ENCODE measurements at places on chromosomes 4 and X.

GRCh38 chr4:121233982-121234381 lies 69.9 kb upstream of the TNIP3 start:
- no peak for DNase-seq

GRCh38 chr4:1015179-1015578 lies 3.8 kb downstream of the FGFRL1 start:
- DNase-seq = no peak

DNA sequence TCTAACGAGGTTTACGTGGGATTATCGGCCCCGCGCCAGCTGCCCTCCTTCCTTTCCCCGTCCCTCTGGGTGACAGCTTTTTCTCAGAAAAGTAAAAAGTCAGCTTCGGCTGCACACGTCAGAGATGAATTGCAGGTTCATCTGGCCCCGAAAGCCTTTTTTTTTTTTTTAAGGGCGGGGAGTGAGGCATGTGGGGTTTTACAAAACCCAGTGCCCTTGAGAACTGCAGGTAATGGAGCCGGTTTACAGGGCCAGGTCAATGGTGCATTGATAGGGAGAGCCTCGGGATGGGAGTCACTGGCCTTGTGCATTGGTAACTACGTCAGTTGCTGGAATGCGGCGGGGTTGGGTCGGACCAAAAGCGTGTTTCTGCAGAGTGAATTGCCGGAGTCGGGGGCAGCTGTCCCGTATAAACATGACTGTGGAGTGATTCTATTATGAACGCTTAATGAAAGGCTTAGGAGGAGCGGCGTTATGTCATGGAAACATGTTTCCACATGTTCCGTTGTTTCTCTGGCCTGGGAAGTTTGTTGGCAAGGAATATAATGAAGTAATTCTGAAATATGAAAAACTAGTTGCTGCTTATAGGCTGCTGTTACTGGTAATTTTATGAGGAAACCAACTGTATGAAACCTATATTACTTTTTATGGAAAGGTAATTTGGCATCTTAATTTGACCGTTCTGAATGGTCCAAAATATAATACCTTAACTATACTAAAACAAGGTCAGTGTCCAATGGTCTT lies 1.1 kb downstream of the HSPA4L start:
- DNase-seq = peak; percentile 17

DNA sequence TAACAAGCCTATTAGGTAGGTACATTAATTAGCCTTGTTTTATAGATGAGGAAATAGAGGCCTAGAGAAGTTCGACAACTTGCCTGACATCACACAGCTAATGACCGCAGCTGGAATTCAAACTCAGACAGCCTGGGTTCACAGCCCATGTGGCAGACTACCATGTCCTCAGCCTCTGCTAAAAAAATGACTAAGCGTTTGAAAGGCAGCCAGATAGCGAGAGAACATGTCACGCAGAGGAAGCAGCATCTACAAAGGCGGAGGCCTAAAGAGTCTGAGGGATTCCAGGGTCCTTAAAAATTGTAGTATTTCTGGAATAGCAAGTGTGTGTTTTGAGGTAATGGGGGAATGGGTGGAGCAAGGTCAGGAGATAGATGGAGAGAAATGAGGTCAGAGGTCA lies 33.2 kb upstream of the BMP15 start:
- no peak for DNase-seq

GRCh38 chrX:32599156-32599555 lies 612.2 kb downstream of the DMD start:
- no peak for DNase-seq

GRCh38 chr4:124635331-124635730 lies 77.2 kb downstream of the ANKRD50 start:
- DNase-seq = no peak

DNA sequence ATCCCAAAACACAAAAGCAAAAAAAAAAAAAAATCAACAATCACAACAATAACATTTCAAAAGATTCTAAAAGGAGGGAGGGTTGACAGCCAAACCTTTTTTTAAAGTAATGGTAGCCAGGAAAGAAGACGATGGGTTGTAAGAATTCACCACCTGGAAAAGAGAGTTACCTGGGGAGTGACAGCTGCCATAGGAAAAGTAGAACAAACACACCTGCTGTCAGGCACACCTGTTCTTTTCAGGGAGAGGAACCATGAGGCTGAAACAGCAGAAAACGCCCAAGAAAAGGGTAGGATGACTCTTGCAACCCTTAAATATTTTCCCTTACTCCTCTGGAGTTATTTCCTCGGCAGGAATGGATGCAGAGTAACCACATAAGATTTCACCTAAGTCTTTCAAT lies 388.4 kb upstream of the TEX13C start:
- no peak for DNase-seq

DNA sequence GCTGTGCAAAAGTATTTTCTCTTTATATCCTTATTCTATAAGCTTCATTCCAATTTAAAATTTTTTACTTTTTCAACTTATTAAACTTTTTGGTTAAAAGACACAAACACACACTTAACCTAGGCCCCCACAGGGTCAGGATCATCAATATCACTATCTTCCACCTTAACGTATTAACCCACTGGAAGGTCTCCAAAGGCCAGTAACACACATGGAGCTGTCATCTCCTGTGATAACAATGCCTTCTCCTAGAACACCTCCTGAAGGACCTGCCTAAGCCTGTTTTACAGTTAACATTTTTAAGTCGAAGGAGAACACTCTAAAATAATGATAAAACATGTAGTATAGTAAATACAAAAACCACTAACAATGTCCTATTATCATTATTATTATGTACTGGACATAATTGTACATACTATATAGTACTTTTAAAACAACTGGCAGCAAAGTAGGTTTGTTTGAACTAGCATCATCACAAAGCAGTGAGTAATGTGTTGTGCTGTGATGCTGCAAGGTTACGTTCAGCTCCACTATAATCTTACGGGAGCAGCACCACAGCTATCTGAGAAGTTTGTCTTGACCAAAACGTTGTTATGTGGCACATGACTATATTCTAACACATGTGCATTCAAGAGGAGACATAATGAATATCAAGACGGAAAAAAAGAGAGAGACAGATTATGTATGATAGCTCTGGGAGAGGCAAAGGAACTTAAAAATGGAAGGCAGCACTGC lies 33.7 kb downstream of the DHX15 start:
- DNase-seq = no peak

DNA sequence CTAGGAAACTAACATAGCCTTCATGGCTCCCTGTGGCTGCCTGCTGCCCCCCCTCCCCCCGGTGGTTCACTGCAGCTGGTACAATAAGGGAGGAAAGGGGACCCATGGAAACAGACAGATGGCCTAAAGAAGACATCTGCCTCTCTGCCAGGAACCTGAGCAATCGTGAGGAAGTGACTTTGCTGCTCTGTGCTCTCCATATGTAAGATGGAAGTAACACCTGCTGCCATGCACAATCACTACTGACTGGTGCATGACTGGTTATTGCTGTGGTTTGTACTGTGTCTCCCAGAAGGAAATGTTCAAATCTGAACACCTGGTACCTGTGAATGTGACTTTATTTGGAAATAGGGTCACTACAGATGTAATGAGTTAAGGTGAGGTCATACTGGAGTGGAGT lies 43.6 kb downstream of the CD99L2 start:
- no peak for DNase-seq

DNA sequence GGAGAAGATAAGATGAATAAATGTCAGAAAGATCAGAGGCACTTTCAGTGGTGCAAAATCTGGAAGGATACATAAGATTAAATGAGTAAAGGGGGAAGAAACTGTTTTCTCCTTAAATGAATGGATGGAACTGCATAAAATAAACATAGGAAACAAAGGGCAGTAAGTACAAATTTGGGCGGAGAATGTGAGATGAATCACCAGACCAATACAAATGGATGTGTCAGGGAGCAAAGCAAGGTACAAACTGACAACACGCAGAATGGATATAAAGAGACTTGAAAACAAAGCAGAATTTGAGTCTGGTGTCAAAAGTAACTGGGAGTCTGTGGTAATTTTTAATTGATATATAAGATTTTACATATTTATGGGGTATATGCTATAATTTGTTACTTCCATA lies 175.3 kb upstream of the PCDH18 start:
- no peak for DNase-seq

DNA sequence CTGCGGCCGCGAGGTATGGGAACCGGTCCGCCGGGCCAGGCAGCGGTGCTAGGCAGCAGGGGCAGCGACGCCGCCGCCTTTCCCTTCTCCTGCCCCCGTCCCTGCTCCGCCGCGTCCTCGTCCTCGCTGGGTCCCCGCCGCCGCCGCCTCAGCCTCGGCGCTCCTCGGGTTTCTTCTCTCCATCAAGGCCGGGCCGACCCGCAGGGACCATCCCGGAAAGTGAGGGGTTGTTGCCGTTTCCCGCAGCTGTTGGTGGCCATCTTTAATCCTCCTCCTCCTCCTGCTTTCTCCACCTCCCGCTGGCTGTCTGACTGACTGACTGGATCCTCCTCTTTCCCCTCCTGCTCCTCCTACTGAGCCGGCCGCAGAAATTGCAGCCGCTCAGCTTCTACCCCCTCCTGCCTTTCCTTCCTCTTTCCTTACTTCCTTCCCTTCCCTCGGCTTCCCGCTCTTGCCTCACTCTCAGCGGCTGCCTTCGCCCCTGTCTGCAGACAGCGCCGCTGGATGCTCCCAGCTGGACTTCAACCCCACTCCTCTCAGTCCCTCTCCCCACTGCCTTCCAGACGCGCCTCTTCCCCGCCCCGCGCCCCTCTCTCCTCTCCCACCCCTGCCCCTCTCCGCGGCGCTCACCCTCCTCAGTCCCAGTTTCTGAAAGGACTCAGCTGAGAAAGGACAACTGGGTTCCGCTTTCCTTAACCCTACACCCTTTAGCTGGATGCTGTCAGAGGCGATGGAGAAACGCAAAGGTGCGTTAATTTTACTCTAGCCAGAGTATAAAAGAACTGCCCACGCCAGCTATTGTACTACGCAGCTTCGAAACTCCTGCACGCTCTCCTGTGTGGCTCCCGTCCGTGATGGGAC lies at the start of gene WDFY3:
Gene WDFY3, minus strand, starts transcription at position 309 of the 861 bp plus-strand sequence. CDS start 106,099 bp downstream, outside the sequence.
- peak; percentile 70 for DNase-seq

DNA sequence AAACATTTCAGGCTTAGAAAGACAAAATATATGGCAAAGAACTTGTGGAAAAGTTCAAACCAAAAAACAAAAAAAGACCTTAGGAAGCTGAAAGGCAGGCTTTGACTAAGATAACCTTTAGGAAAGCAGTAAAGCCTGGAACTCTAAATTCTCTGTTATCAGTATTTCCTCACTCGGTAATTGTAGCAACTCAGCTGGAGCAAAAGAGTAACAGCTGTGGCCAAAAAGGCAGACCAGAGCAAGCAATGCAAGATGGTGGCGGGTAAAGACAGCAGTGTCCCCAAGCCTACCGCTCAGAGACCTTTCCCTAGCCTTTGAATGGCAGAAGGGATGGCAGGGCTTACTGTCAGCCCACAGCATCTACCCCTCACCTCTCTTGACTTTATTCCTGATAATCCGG lies 63.1 kb upstream of the KLHL13 start:
- no peak for DNase-seq

- DNase-seq = no peak
These were observed 772 bp upstream of the PABPC4L start for GRCh38 chr4:134202166-134202956.

GRCh38 chr4:147587041-147587440 lies 30.2 kb upstream of the TMEM184C start:
- DNase-seq = no peak

GRCh38 chr4:70706516-70706915 lies 15.2 kb upstream of the RUFY3 start:
- no peak for DNase-seq

GRCh38 chr4:132614682-132615081 lies 534.4 kb upstream of the PCDH10 start:
- DNase-seq = no peak

GRCh38 chr4:3860061-3860912 lies 94.1 kb downstream of the ADRA2C start:
- DNase-seq = no peak

DNA sequence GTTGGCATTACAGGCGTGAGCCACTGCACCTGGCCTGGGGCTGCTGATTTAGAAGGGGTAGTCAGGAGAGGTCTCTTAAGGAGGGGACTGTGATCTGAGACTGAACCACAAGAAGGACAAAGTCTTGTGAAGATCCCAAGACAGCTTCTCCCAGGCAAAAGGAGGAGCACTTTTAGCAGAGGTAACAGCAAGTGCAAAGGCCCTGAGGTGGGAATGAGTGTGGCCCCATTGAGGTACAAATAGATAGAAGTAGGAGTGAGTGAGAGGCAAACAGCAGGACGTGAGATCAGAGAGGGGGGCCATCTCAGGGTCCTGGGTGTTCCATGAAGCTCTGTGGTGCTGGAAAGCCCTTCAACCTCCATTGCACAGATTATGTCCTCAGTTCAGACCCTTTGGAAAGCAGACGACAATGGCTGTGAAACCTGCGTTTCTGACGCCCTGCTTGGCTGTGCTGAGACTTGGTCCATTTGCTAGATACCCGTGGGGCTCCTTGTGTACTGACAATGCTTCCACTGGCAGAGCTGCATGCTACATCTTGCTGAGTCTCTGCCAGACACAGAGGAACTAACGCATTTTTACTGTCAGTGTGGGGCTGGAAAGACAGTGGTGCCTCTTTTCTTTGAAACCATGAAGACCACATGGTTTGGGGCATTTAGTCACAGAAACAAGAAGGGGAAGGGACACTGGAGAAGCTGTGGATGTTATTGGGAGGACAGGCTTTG lies 1.3 kb upstream of the CCKAR start:
- DNase-seq = no peak

DNA sequence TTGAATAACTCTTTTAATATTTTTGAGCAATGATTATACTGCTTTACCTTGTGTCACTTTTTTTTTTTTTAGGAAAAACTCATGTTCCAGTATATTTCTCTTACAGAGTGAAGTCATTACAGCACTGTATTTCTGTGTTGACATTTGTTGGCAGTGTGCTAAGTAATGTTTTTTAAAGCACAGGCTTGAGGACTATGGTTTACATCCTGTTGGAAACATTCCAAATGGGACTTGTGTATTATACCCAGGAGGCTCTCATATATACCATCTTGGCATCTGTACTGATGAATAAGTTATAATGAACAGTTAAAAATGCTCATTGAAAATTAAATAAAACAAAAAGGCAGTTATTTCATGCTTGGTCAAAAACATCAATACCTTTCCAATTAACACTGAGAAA lies 33.8 kb downstream of the CEP44 start:
- no peak for DNase-seq

- no peak for DNase-seq
These were observed 98.4 kb downstream of the STIM2 start for GRCh38 chr4:26958925-26959653.

- DNase-seq = peak; percentile 12
These were observed at the start of gene ADH4 for GRCh38 chr4:99144070-99144469. Gene ADH4, minus strand, starts transcription at chr4:99144297. Its CDS starts 75 bp downstream, at chr4:99144222.

DNA sequence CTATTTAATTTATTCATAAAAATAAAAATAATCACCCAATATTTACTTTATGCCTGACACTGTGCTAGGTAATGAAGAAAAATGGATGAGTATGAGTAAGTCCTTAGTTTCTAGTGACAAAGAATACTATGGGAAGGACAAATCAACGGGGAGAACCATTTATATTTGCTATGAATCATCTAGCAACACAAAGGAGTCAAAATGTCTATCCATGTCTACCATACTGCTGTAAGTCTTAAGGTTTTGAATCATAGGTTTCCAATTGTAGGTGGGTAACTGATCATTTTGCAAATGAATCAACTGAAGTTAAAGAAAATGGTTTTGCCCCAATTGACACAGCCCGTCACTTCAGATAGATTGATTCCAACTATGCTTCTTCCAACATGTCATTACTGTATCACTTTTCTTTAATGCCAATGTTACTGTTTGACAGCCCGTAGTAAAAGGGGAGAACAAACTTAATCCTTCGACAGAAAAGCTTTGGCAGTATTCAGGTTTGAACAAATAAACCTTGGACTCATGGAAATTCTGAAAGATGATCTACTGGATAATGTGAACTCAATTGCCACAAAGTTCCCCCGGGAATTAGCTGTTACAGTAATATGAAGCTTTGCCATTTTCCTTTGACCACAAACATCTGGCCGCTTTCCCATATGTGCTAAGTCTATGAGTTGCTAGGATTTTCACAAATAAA lies 3.2 kb downstream of the TDO2 start:
- no peak for DNase-seq
